ENCODE measurements at places on chromosomes 4 and X. TPM values are rescaled to one million over a fixed set of nuclear protein-coding genes. Genes with fewer than 3 reads are reported as not detected.

Gene TMEM154
- 5.5 TPM for total RNA-seq

Gene PLXNB3
- 6.1 TPM for total RNA-seq

Gene SOWAHB
- total RNA-seq: not detected

DNA sequence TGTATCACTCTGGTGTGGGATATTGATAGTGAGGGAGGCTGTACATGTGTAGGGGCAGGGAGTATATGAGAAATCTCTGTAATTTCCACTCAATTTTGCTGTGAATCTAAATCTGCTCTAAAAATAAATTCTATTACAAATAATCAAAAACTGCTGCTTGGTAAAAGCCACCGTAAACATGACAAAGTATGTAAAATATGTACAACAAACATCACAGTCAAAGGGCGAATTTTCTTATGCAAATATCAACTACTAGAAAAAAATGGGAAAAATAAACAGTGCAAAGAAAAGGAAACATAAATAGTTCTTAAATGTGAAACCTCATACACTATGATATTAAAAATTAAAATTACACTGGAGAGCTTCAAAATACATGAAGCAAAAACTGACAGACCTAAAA is 105.1 kb upstream of the DCLK2 start:
- DNase-seq: no peak

DNA sequence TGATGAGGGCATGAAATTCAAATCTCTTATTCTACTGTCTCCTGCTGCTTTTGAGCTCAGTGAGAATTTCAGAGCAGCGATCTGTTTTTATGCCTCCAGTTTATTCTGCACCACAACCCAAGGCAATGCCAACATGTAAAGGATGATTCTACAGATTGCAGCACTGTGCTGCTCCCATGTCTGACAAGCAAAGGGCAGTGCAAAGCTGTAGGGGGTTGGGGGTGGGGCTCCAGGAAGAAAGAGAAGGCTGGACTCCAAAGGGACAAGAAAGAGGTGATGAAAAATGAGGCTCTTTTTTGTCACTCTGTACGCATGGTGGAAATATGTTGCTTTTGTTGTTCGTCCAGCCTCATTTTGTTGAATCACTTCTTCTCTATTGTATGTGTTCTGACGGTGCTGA is 254.6 kb downstream of the STIM2 start:
- DNase-seq: no peak

DNA sequence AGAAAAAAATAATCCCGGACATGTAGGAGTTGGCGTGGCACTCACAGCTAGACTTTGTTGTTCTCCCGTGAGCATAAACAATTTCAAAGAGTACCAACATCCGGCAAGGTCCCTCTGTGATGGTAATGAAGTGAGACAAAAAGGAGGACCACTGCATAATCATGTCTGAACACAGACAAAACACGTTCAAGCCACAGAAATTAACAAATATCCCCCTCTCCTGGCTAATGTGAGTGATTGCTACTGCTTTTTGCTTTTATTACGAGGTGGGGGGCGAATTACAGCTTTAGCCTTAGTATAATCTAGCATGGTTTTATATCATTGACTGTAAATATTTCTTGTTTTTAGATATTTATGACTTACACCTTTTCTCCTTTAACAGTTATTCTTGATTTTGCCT is 118.5 kb downstream of the PLS3 start:
- peak; percentile 58 for DNase-seq

DNA sequence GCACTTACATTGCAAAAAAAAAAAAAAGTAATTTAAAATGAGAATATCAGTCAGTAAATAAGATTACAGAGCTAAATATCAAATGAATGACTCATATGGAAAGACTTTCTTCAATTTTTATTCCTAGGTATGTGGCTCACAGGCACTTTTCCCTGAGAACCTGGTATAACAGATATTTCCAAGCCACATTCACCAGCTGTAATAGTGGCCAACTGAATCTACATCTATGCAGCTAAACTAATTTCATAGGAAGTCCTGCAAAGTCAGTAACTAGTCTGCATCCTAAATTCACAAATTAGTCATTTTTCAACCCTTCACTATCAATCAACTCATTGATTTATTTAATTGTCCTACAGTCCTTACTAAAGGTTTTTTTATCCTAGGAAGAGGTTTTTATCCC is 5.6 kb downstream of the PDE5A start:
- peak; percentile 63 for DNase-seq

DNA sequence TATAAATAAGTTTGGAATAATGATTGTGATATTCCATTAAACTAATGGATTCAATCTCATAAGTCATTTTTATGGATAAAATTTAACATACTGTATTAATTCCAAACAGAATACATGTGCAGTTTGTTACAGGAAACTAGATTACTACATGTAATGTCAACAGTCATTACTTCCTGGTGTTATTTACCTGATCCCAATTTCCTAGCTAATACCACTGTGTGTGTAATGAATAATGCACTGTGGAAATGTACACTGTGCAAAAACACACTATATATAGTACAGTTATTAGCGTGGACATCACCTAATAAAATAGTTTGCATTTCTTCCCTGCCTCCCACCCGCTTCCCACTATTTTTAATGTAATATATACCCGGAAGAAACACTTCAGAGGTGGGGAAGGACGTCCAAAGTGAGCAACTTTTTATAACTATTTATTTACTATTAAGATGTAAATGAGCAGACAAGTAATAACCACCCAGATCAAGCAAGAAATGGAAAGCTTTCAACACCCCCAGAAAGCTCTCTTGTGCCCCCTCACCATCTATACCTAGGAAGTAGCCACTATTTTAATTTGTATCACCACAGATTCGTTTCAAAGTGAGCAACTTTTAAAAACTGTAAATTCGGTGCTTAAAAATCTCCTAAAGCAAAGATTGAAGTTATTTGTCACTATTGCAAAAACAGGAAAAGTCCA is 219.1 kb downstream of the THOC2 start:
- DNase-seq: no peak

DNA sequence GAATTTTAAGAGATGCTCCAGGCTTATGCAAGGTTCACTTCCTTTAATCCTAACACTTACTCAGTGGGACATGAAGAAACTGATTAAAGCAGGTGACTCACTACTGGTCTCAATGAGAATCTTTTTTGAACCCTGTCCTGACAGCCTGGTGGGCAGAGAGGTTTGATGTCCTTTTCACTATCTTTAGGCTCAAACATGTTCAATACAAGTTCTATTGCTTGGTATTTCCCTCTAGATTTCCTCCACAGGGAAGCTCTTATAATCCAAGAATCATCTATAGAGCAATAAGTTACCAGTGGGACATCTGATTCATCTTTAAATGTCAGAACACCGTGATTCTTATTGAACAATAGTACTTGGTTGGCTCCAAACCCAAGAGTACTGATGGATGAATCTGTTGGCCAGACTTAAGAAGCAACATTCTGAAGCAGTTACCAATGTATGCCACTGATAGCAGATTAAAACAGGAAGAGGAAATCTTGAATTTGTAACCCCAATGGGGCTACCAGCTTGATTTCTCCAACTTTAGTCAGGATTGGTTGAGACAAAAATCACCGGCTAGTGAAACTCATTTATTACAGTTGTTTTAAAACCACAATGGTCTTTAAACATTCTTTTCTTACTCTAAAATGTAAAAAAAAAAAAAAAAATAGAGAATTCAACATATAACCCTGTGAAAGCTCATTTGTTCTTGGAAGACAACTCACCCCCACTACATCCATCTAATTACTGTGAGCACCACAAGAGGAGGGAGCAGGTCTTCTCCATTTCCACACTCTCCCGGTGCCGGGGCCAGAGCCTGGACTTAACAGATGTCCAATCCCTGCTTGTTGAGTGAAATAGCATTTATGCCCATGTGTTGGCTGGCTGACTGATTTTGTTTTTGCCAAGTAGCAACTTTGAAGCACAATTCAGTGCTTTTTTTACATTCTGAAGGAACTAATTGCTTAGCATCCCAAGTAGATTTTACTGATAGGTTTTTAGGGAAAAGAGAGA is 43.3 kb downstream of the FGFBP1 start:
- DNase-seq: peak; percentile 64

DNA sequence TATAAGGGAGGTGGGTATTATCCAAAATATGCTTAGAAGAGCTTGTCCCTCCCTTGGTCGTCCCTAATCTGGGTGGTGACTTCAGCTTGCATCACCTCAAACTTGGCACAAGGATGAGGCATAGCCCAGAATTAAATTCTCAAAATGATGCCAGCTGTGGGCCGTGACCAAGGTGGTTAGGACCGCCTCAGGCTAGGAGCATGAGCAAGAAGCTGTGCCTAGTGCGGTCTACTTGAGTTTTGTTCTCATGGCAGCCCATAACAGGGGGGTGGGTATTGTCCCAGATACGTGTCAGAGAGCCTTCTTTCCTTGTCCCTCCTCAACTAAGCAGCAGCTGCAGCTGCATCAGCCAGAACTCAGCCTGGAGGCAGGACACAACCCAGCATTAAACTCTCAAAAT is 2620.0 kb downstream of the PCDH7 start:
- DNase-seq: no peak

DNA sequence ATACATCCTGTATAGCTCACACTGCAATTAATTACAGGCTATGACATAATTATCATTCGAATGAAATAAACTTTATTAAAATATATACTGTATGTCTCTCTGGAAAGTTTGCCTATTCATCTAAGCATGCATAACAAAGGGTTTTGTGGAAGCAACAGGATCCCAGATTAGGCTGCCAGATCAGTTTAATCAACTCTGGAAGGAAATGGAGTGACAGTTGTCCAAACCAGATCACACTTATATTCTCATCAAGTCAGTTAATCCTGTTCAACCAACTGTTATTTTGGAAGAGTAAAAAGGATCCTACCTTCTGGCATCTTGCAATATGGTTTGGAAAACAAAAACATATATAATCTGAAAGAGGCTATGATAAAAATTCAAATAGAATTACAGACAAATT is 312.2 kb downstream of the FAT4 start:
- no peak for DNase-seq

DNA sequence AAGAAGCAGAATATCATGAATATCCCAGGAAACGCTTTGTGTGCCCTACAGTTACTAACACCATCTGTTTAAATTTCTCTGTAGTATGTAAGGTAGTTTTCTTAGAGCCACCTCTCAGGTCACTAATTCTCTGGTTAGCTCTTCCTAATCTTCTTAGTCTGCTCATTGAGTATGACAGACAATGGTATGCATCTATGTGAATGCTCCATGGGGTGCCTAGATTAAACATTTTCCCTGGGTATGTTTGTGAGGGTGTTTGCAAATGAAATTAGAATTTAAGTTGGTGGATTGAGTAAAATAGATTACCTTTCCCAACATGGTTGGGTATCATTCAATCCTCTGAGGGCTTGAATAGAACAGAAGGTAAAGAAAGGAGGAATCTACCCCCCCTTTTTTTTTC is 233.0 kb downstream of the PCDH18 start:
- DNase-seq: no peak
